ENCODE measurements at places on chromosomes 13 and 19.

DNA sequence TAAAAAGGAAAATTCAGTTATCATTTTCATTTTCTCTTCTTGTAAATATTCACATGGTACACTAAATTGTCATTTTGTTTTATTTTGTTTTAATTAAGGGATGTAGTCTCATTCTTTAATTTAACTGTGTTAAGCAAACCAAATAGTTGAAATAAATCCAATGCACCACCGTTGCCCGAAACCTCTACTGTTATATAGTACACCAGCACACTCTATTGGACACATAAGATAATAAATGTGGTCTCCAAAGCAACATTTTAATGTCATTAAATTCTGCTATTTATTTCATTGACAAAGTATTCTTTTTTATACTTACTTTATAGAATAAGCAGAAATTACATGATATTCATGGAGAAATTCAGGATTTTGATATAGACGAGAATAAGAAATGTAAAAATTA, 156.4 kb upstream of the FREM2 start:
- DNase-seq, result peak; percentile 2

- DNase-seq, result no peak
Observed at GRCh38 chr13:68099631-68100030, 869.5 kb upstream of the PCDH9 start.

DNA sequence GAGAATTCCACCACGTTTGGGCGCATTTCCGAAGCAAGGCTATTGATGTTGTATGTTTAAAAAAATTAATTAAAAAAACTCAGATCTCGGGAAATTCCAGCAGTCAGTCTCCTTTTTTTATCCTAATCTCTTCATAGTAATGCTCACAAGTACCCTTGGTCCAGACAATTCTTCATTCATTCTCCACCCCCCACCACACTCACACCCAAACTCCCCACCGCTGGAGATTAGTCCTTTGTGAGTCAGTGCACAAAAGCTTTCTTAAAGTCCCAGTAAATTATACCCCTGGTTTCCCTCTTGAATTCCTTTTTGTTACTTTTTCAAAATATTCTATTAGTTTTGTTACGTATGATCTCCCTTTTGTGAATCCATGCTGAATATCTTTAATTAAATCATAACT, 274.6 kb downstream of the ZNF536 start:
- DNase-seq, result no peak

GRCh38 chr19:43616954-43617353, 2.5 kb downstream of the ZNF428 start:
- DNase-seq, result no peak

DNA sequence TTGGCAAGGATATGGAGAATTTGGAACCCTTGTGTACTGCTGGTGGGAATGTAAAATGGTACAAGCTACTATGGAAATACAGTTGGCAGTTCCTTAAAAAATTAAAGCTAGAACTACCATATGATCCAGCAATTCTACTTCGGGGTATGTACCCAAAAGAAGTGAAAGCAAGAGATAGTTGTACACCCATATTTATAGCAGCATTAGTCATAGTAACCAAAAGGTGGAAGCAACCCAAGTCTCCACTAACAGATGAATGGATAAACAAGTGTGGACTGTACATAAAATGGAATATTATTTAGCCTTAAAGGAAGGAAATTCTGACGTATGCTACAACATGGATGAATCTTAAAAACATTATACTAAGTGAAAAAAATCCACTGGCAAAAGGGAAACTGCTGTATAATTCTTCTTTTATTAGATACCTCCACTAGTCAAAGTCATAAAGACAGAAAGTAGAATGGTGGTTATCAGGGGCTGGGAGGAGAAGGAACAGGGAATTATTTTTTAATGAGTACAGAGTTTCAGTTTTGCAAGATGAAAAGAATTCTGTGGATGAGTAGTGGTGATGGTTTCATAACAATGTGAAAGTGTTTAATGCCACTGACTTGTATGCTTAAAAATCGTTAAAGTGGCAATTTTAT, 141.6 kb downstream of the RXFP2 start:
- no peak for DNase-seq

DNA sequence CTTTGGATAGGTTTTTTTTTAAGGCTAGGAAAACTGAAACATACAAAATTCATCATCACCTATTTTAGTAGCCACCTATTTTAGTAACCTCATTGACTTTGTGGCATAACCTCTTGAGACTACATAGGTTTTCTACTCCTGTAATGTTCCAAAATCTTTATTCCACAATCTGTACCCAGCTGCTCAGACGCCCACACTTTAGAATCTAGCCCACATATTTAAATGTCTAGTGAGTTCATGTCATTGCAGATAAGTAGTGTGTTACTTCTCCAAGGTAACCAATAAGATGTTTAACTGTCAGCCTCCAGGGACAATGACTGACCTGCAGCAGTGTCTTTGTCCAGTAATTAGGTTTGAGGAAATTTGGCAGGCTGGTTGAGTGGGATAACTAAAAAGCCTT, 330.2 kb downstream of the MZT1 start:
- DNase-seq, result no peak

DNA sequence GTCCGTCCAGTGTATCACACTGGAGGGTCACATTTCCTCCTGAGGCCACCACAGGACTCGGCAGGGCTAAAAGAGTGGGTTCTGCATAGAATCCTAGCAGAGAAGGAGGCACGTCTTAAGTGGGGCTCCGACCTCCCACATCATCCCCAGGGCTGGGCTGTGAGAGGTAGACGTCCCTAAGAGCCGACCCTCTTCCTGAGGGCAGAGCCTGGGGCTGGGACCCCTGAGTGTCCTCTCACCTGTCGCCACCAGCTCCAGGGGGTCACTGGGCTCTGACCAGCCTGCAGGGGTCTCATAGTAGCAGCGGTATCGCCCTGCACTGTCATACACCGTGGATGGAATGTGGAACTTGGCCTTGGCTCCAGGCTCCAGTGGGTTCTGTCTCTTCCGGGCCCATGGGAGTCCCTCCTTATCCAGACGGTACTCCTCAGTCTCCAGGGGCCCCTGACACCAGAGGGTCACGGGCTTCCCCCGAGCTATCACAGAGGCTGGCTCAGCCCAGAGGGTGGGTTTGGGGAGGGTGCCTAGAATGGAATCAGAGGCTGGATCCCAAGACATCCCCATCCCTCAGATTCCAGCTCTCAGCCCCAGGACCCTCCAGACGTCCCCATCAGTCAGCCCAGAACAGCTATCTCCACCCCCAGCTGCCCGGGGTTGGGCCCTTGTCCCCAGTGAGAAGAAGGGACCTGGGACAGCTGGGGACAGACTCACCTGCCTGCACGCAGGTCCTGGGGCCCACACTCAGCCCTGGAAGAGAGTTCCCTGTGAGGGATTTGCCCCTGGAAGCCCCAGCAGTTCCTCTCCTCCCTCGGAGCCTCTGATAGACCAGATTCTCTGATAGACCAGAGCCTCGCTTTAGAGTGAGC, 590 bp downstream of the LILRB5 start:
- DNase-seq, result no peak

- DNase-seq, result peak; percentile 93
Observed at GRCh38 chr19:51887522-51888498, at the start of gene ZNF577. Gene ZNF577 (minus strand): TSS chr19:51887951. CDS start chr19:51880382, 7,569 bp downstream.

- DNase-seq, result peak; percentile 43
Observed at GRCh38 chr13:77859450-77859849, 59.2 kb downstream of the EDNRB start.

DNA sequence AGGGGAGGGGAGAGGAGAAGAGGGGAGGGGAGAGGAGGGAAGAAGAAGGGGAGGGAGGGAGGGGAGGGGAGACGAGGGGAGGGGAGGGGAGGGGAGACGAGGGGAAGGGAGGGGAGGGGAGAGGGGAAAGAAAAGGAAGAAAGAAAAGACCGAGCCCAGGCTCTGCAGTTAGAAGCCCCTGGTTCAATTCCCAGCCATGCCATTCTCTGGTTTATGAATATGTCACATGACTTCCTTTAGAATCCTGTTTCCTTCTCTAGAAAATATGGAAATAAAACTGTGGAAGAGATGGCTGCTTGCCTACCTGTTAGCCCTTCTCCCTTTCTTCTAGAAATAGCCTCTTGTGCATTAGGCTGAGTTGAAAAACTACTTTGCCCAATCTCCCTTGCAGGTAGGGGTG, 14.3 kb downstream of the TNNT1 start:
- no peak for DNase-seq

DNA sequence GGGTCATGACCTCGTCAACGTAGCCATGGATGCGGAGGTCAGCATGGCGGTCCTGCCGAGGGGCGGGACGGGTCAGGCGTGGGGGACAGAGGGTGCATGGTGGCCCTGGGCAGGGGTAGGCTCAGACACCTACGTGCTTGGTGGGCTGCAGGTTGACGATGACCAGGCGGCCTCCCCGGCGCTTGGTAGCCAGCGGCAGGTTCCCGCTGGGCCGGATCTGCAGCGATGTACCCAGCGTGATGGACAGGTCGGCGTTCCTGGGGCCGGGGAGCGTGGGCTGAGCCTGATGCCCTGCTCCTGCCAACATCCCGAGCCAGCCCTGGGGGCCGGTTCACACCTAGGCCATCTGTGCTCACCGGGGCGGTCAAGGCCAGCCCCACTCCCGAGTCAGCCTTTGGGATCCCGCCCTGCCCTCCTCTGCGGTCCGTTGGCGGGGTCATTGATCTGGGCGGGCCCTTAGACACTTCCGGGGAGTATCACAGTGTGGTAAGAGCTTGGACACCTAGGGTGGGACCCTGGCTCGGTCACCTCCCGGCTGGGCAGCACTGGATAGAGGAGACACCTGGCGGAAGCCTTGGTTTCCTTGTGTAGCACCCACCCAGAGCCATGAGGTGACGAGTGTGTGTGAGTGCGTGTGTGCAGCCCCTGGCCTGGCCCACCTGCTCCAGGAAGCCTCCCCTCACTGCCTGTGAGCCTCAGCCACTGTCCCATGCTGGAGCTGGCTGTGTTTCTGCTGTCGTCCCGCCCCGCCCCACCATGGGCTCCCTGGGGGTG, 7.3 kb downstream of the SIRT6 start:
- DNase-seq, result no peak

- DNase-seq, result peak; percentile 57
Observed at GRCh38 chr19:16258440-16258903, 60.8 kb downstream of the AP1M1 start.

DNA sequence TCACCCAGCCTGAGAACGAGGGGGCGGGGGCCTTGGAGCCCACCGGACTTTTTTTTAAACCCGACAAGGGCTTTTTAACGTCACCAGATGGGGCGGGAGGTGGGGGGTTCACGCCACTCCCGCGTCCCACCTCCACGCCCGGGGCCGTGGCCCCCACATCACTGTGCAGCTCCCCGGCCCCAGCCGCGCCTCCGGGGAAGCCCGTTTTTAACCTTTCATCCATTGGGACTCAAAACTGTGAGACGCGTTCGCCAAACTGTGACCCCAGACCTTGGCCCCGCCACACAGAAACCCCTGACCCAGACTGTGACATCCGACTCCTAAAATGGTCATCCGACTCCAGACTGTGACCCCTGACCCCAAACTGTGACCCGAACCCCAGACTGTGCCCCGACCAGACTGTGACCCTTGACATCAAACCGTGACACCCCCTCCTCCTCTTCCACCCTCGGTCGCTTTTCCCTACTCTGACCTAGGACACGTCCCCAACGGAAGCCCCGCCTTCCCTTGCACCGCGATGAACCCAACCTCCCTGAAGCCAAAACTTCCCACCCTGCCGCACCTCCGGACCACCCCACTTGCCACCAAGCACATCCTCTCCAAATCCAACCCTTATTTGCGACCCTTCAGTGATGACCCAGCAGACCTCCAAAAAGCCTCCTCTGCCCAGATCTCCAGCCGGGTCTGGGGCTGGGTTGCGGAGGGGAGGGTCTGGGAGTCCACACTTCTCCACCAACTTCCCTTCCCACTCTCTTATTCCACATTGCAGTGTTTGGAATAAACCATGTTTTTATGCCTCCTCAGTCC, 1.5 kb upstream of the GRWD1 start:
- DNase-seq, result no peak

DNA sequence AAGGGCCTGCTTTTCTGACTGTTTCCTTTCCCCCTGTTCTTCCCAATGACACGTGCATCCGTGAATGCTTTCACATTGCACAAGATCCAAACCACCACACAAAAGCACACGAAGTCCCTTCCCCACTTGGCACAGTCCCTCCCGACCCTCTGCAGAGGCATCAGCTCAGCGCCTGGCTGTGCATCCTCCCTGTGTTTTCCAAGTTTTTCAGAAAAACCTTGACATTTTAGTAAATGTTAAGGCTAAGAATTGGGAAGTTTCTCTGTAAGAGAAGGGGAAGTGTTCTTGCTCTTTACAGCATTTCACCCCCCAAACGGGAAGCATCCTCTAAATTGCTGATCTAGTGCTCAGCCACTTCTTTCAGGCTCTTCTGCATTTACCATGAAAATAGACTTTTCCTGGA, 94.5 kb upstream of the TM9SF2 start:
- DNase-seq, result peak; percentile 79

GRCh38 chr13:106599875-106600797, 32.2 kb upstream of the ARGLU1 start:
- no peak for DNase-seq
